ENCODE measurements at places on chromosomes 12 and 14.

GRCh38 chr14:52412426-52412825 is 98.3 kb downstream of the PTGER2 start:
- no peak for DNase-seq

GRCh38 chr14:103520657-103521437 is 1.8 kb downstream of the CKB start:
- DNase-seq, result peak; percentile 81

DNA sequence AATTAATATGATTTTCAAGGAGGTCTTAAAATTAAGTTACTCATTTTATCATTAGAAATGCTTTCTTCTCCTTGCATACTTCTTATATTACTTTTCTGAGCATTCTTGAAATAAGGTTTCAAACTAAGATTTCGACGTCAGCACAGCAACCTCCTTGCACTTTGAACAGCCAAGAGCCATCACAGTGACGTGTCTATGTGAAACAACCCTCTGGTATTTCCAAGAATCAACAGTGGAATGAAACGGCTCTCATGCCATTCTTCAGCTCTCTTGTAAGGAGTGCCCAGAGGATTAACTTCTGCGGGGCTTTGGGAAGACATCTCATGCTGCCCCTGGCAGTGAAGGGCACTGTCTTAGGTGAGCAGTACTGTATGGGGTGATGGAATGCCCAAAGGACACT is 109.2 kb downstream of the EFCAB11 start:
- no peak for DNase-seq

DNA sequence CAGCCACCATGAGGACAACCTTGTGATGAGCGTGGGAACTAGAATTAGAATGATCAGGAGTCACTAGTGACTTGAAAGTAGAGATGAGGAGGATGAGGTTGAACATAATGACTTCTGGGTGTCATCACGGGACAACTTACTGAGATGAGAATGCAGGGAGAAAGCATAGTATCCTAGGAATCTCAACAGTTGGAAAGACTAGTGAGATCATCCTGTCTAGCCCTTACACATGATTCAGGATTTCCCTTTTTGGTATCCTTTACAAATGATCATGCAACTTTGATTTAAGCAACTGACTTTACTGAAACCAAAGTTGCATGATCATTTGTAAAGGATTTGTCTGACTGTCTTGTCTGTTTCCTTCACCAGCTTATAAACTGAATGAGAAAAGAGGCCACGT is 51.8 kb upstream of the HIF1A start:
- no peak for DNase-seq

All from neural crest cell (in vitro differentiated cells).